ENCODE measurements at places on chromosomes 5 and 9.

DNA sequence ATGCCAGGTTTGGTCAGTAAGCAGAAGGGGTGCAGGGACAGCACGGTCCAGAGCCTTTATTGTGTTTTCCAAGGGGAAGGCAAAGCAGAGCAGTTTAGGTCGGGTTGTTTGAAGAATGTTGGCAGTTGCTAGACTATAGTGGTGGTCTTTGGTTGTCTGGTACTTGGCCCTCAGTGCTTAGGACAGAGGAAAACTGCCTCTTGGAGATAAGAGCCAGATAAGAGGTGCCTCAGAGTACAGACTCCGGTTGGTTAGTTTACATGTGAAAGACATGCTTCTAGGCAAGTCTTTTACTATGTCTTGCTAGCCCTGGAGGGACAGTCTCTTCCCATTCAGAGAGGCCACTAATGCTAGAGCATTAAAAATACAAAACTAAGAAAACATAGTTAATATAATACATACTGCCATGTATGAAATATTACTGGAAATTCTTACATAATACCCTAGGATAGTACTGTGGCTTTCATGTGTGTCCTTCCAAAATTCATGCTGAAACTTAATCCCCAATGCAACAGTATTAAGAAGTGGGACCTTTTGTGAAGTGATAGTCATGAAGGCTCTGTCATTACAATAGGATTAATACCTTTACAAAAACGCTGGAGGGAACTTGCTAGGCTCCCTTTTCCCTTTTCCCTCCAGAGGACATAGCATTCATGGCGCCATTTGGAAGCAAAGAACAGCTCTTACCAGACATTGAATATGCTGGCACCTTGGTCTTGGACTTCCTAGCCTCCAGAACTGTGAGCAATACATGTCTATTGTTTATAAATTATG, 280.4 kb downstream of the TMEM167A start:
- no peaks in the 10 kb centered on the region for H3K4me1 ChIP-seq
- no peaks in the 10 kb centered on the region for H3K27me3 ChIP-seq
- no peak overlapping the region for H3K27ac ChIP-seq
- H3K36me3 ChIP-seq = no peaks in the 10 kb centered on the region

GRCh38 chr5:65722575-65723403, 784 bp downstream of the NLN start:
- H3K36me3 ChIP-seq = peaks cover 1% of the 10 kb centered on the region
- H3K4me3 ChIP-seq = peak overlapping the region; percentile 75
- no peaks in the 10 kb centered on the region for H3K27me3 ChIP-seq
- no peak for DNase-seq

- peaks cover 3% of the 10 kb centered on the region for H3K27me3 ChIP-seq
- H3K27ac ChIP-seq = no peak overlapping the region
- no peaks in the 10 kb centered on the region for H3K4me1 ChIP-seq
- DNase-seq = no peak
- H3K4me3 ChIP-seq = no peak overlapping the region
Measured at GRCh38 chr9:74721696-74722660, 165.7 kb downstream of the TRPM6 start.

GRCh38 chr9:15191378-15191777, 115.6 kb downstream of the TTC39B start:
- H3K4me1 ChIP-seq = peaks cover 5% of the 10 kb centered on the region
- no peak for DNase-seq
- no peaks in the 10 kb centered on the region for H3K27me3 ChIP-seq
- peaks cover 45% of the 10 kb centered on the region for H3K36me3 ChIP-seq

- H3K4me3 ChIP-seq = no peak overlapping the region
- H3K27ac ChIP-seq = peak overlapping the region; percentile 23
- no peaks in the 10 kb centered on the region for H3K27me3 ChIP-seq
- no peaks in the 10 kb centered on the region for H3K36me3 ChIP-seq
Measured at GRCh38 chr5:21237461-21237860, 1249.5 kb upstream of the CDH18 start.
